ENCODE measurements at places on chromosomes 11 and 22.

GRCh38 chr11:28318871-28319270 lies 210.7 kb downstream of the METTL15 start:
- DNase-seq, result no peak

GRCh38 chr11:110526323-110526722 lies 96.6 kb downstream of the FDX1 start:
- no peak for DNase-seq

- DNase-seq, result no peak
Observed at GRCh38 chr11:10122326-10123197, 171.5 kb downstream of the SBF2 start.

GRCh38 chr11:134515081-134515960 lies 103.3 kb upstream of the B3GAT1 start:
- no peak for DNase-seq

DNA sequence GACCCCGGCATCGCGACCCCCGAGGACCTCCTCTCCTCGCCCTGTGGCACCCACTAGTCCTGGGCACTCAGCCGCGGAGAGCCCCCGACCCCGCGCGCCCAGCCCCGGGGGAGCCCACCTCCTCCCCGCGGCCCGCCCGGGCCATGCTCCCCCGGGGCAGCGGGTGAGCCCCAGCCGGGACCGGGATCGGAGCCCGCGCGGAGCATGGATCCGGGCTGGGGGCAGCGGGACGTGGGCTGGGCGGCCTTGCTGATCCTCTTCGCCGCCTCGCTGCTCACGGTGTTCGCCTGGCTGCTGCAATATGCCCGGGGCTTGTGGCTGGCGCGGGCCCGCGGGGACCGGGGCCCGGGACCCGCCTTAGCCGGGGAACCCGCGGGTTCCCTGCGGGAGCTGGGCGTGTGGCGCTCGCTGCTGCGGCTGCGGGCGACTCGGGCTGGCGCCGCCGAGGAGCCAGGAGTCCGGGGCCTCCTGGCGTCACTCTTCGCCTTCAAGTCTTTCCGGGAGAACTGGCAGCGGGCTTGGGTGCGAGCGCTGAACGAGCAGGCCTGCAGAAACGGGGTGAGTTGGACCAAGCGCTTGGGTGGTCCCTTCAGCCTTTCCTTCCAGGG lies 498 bp downstream of the C2CD2L start:
- DNase-seq, result peak; percentile 52

DNA sequence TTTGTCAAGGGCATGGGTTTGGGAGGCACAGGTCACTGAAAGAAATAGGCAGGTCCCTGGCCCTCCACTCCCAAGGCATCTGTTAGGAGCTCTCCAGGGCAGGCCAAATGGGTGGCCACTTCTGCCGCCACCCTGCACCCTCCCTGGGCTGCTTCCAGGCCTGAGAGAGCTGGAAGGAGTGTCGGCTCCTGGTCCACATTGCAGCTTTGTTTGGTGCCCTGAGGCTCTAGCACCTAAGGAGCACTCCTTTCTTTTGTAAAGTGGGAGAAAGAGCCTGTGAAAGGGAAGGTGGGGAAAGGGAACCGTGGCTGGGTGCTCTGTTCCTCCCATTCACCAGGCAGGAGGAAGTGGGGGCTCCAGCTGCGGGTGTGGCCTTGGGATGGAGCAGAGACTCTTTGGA lies 12.3 kb upstream of the FGF4 start:
- DNase-seq, result no peak

DNA sequence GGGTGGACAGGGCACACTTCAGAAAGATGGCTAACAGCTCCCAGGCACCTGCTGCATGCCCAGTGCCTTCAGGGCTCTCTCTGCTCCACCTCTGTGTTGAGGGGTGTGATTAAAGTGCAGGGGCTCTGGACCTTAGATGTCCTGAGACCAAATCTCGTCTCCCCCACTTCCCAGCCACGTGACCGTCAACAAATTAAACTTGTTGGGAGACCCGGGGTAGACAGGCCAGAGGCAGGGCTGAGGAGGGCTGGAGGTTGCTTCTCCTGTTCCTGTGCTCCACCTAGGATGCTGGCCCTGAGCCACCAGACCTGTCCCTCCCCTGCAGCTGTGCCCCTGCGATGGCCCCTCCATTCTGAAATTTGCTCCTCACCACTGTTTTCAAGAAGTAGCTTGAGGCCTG lies 17.0 kb downstream of the NPTXR start:
- DNase-seq, result no peak

- no peak for DNase-seq
Observed at GRCh38 chr11:99275521-99275920, 254.8 kb downstream of the CNTN5 start.

DNA sequence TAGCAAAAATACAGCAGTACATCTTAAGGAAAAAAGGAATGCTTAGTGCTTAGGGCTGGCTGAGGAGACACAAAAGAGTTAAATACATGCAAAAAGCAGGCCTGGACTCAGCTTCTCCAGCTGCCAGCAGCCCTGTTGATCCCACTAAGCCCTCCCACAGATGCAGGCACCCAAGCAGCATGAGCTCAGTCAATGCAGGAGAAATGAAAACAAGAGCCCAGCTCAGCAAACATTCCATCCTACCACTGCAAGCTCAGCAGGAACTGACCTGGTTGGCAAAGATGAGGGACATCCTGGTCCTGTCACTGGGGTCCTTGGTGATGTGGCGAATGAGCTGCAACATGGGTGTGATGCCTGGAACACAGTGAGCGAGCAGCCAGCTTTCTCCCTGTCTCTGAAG lies 5.8 kb downstream of the CYB5R2 start:
- DNase-seq, result no peak

GRCh38 chr11:106983261-106983660 lies 35.0 kb downstream of the GUCY1A2 start:
- DNase-seq, result no peak

- no peak for DNase-seq
Observed at GRCh38 chr11:72307439-72307838, 63.5 kb upstream of the PHOX2A start.

DNA sequence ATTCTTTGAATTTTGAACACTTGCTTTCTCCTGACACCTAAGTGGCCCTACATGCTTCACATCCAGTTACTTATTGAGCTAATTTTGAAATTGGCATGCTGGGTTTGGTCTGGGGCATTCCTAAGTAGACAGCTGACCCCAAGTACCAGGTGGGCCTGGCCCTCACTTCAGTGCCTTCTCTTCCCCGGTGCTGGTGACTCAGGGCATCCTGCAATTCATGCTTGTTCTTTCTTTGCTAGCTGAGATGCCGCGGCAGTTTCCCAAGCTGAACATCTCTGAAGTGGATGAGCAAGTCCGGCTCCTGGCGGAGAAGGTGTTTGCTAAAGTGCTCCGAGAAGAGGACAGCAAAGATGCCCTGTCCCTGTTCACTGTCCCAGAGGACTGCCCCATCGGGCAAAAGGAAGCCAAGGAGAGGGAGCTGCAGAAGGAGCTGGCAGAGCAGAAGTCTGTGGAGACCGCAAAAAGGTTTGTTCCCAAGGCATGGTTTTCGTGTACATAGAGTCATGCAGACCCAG lies 6.3 kb downstream of the AMPD3 start:
- DNase-seq, result no peak

GRCh38 chr11:6321961-6322362 lies 1.7 kb upstream of the CAVIN3 start:
- no peak for DNase-seq

DNA sequence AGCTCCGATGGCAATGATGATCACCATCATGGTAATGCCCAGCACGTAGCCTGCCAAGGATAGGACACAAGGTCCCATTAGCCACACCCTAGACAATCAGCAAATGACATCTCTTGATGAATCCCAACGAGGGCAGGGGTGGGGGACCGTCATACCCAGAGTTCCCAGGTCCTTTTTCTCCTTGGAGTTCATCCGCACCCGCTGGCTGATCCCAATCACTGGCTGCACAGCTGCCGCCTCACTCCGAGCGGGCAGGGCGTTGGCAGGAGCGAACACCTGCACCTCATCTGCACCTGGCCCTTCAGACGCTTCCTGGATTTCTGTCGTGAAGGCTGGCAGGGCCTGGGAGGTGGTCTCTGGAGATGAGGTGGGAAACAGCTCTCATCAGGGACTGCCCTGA lies 2.9 kb downstream of the PIK3IP1 start:
- no peak for DNase-seq

GRCh38 chr11:37929100-37929653 lies 1331.1 kb upstream of the RAG2 start:
- no peak for DNase-seq

DNA sequence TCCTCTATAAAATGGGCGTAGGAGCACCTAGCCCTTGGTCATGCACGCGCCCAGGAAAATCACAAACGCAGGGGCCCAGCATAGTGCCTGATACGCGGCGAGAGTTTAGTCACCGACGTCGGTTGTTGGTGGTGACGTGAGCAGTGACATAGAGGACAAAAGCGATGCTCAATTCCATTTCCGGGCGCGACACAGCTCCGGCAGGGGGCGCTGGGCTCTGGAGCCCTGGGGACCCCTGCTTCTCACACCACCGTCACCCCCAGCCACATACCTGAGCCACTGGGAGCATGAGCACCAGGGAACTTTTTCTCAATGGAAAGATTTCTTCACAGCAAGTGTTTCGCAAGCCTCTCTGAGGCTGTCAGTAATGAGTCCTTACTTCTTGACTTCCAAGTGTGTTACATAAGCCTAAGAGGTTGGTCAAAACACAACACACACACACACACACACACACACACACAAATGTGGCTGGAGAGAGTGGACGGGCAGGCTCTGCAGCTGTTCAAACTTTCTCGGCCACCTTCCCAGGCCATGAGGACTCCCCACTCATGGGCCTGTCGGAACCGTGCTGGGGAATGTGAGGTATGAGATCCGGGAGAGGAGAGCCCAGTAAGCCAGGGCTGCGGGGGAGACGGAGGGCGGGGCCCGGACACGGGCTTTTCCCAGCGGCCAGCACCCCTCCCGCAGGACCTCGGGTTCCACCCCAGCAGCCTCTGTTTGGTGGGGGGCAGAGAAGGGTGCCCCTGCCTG lies 36.9 kb upstream of the LINC01488 start:
- DNase-seq, result no peak

- no peak for DNase-seq
Observed at GRCh38 chr22:23061471-23062280, 8.6 kb upstream of the GNAZ start.

DNA sequence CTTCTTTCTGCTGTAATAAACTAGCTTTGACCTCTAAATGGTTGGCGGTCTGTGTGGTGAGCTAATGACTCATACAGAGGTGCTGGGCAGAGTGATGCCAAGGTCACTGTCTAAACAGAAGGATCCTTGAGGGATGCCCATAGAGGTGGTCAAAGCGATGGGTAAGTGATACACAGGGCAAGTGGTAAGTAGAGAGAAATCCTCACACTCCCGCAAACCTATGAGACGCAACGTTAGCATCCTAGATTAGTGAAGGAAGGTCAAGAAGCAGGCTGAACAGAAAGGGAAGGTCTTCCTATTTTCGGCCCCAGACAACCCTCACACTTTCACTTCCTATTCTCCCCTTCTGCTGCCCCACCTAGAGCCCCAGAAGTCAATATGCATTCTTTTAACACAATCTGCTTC lies 65.6 kb upstream of the SESN3 start:
- DNase-seq, result peak; percentile 17

- no peak for DNase-seq
Observed at GRCh38 chr11:13324141-13324540, 46.6 kb downstream of the BMAL1 start.

- no peak for DNase-seq
Observed at GRCh38 chr22:43530349-43531201, 118.8 kb downstream of the MPPED1 start.

DNA sequence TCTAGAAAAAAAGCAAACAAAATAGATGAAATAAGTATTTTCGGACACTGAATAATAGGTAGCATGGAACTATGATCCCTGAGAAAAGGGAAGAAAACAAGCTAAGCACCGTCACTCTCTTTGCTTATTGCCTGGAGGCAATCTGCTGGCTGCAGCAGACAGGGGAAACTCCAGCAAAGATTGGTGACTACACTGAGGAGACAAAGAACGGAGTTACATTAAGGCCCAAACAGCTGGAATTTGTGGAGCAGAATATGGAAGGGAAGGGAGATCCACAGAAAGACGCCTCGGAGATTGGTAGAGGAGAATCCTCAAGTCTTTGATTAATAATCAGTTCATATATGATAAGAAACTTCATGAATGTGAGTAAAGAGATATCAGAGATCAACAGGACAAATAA lies 150.2 kb downstream of the TYR start:
- no peak for DNase-seq

- DNase-seq, result peak; percentile 69
Observed at GRCh38 chr22:17369439-17370025, at the start of gene CECR2. CECR2 (plus strand) TSS chr22:17369460; CDS start chr22:17369784, 324 bp downstream.

DNA sequence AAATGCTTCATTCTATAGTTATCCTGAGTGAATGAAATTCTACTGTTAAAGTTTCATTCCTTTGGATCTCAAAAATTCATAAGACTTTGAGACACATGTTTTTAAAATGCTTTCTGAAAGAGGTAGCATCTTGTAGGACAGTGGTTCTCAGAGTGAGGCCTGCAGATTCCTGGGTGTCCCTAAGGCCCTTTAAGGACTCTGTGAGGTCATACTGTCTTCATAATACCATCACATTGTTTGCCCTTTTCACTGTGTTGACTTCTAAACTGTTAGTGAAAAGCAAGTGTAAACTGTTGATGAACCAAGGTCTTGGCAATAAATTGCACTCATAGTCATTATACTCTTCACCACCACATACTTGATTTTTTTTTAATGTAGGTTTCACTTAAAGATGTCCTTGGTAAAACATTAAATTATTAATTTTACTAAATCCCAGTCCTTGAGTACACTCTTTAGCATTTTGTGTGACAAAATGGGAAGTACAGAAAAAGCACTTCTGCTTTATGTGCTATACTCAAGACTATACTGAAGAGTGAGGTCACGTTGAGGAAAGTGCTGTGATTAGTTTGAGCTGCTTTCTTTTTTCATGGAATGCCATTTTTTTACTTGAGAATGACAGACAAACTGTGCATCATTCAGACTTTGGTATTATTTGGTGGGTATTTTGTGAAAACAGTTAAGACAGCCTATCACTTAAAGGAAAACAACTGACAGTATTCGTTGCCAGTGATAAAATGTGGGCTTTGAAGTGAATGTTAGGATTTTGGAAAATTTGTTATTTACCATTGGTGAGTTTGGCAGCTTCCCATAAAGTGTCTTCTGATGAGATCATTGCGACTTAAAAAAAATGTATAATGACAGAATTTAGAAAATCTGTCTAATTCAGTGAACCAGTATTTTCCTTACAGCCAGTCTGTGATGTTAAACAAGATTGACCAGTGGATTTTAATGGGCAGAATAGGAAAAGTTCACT lies 61.1 kb downstream of the SPECC1L start:
- DNase-seq, result no peak

DNA sequence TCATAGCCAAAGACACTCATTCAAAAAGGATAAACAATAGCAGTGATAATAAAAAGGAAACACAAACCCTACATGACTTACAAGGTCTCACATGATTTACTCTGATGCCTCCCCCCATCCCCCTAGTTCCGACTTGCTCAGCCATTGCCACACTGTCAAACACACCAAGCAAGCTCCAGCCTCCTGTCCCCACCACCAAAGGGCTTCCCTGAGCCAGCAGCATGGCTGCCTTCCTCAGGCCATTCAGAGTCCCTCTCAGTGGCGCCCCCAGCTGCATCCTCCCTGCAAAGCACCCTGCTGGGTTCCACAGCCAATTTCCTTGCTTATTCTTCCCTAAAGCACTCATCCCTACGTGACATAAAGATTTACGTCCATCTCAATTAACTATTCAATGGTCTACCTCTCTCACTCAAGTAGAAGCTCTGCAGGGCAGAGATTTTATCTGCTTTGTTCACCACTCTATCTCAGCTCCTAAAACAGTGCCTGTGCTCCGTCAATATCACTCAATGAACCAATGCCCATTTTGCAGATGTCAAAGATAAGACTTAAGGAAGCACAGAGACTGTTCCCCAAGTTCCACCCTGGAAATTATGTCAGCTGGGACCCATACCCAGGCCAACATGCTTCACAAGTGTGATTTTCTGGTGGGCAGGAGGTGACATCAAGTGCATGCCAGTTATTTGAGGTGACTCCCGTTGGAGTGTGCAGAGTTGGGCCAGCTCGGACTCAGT lies 106.9 kb downstream of the SYN3 start:
- no peak for DNase-seq

Data from GM13977 (cell line).